ENCODE measurements at places on chromosomes 13 and 19.

GRCh38 chr13:76389321-76389720 is 496.9 kb downstream of the KCTD12 start:
- DNase-seq = no peak

DNA sequence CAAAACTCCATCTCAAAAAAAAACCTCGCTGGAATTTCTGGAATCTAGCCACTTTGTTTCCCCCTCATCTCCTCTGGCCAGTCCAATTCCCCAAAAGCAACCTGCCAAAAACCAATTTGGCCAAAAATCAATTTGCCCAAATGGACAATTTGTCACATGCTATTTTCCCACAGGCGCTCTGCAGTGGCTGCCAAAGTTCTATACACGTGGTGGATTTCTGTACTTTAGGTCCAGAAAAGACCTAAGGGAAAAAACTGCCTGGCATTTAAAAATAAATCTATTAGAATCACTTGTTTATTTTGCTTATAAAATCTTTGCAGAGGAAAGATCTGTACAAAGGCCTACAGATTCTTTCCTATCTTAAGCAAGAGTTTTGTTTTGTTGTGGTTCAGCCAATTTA is 79.4 kb downstream of the MAP4K1 start:
- no peak for DNase-seq

GRCh38 chr13:24630851-24631620 is 49.2 kb upstream of the ATP12A start:
- DNase-seq = no peak

- DNase-seq = no peak
Observed at GRCh38 chr13:44908266-44908665, 81.0 kb downstream of the NUFIP1 start.

GRCh38 chr13:43830497-43830881 is 43.7 kb upstream of the ENOX1 start:
- no peak for DNase-seq

DNA sequence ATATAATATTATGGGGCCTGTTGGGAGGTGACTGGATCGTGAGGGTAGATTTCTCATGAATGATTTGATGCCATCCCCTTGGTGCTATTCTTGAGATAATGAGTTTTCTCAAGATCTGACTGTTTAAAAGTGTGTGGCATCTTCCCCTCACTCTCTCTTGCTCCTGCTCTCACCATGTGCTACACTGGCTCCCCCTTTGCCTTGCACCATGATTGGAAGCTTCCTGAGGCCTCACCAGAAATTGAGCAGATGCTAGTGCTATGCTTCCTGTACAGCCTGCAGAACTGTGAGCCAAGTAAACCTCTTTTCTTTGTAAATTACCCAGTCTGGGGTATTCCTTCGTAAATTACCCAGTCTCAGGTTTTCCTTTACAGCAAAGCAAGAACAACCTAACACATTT is 1.8 kb upstream of the ZNF599 start:
- no peak for DNase-seq

- no peak for DNase-seq
Observed at GRCh38 chr19:44648631-44649251, 5.0 kb downstream of the PVR start.

GRCh38 chr13:91318886-91319285 is 28.6 kb upstream of the MIR17HG start:
- no peak for DNase-seq

- no peak for DNase-seq
Observed at GRCh38 chr13:91155512-91156114, 191.9 kb upstream of the MIR17HG start.

- DNase-seq = no peak
Observed at GRCh38 chr13:62432906-62433305, 1017.3 kb upstream of the PCDH20 start.

DNA sequence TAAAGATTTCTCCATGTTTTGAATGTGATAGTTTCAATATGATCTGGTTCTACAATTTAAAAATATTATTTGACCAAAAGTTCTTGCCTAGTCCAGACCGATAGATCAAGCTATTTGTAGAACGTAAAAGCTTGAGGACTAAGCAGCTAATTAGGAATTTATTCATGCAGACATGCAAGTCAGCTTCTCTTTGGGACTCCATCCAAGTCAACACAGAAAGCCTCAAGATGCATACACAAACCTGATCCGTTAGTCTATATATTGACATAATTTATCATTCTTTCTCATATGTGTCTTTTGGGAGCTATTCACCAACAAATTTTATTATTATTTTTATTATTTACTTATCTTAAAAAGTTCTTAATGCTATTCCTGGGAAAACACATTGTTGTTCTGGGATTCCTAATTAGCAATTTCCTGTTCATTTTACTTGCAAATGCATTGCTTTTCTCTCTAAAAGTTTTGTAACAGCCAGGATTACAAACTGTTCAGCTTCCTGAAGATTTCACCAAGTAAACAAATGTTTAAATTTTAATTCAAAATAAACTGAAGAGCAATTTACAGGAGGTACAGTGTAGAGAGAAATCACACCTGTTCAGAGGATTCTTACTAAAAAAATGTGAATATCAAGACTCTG is 375.3 kb downstream of the GPC5 start:
- DNase-seq = no peak

DNA sequence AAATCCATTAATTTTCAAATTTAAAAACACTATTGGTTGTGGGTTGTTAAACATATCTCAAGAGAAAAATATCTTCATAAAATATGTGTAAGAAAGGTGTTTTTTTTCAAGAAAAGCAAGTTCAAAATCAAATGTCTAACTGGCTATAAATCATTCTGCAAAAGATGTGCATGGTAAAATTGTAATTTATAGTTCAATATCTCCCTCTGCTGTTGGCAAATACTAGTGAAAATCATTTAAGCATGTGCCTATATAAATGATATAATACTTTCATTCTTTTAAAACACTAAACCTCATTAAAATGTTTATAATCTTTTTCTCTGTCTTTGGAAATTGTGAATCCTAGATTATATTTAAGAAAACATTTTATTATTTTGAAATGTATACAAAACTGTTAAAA is 17.2 kb upstream of the SLITRK6 start:
- peak; percentile 39 for DNase-seq

DNA sequence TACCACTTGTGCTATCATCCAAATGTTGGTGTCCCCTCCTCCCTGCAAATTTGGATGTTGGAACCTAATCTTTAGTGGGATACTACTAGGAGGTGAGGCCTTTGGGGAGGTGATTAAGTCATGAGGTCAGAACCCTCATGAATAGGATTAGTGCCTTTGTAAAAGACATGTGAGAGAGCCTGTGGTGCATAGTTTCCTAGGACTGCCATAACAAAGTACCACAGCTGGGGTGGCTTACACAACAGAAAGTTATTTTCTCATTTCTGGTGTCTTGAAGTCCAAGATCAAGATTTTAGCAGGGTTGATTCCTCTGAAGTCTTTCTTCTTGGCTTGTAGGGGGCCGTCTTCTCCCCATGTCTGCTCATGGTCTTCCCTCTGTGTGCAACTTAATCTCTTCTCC is 562.6 kb upstream of the ARGLU1 start:
- no peak for DNase-seq

- peak; percentile 17 for DNase-seq
Observed at GRCh38 chr13:46288570-46289259, 77.0 kb downstream of the LRRC63 start.

- DNase-seq = no peak
Observed at GRCh38 chr13:49395451-49395865, 48.4 kb downstream of the CAB39L start.

DNA sequence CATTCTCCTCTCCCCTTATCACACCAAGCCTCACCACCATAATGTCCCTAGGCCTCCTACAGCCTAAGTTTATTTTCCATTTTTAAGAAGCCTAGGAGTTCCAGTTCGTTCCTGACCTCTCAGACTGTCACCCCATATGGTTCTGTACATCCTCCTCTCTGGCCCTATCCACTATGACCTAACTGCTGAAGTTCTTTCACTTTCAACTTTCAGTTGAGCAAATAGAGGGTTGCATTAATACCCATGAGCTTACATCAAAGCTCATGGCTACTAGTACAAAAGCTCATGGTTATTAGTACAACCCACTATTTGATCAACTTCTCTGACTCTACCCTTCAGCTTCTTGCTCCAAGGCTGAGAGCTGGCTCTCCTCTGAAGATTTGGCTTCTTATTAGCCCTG is 72.9 kb downstream of the FGF14 start:
- no peak for DNase-seq

GRCh38 chr13:85497652-85498051 is 301.6 kb downstream of the SLITRK6 start:
- DNase-seq = no peak

DNA sequence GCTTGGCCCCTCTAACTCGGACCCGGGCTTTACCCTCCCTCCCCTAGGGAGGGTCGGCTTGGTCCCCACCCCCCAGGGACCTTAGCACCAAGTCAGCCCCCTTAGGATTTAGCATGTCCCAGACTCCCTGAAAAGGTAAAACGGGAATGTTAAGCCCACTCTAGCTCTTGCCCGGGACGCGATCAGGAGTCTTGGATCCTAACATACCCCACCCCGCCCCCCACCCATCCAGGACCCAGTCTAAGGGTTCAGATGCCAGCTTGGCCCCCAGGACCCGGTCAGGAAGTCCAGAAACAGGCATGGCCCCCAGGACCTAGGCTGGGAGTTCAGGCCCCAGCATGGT is 437 bp downstream of the EPOR start:
- DNase-seq = no peak

GRCh38 chr13:65133094-65133493 is 2097.0 kb downstream of the PCDH9 start:
- no peak for DNase-seq

DNA sequence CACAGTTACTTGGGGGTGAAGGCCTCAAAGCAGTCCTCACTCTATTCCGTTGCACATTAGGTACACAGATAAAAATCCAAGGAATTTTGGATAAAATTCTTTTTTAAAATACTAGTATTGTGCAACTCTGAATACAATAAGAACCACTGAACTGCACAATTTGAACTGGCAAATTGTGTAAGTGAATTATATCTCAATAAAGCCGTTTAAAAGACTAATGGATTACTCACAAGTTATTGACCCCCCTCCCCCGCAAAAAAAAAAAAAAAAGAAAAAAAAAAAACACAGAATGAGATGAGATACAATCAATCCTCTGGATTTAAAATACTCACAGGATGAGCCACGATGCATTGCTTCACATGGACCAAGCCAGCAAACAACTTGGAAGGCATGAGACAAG is 86.4 kb downstream of the CRYL1 start:
- no peak for DNase-seq

GRCh38 chr19:42334697-42335373 is 9.4 kb downstream of the MEGF8 start:
- no peak for DNase-seq

DNA sequence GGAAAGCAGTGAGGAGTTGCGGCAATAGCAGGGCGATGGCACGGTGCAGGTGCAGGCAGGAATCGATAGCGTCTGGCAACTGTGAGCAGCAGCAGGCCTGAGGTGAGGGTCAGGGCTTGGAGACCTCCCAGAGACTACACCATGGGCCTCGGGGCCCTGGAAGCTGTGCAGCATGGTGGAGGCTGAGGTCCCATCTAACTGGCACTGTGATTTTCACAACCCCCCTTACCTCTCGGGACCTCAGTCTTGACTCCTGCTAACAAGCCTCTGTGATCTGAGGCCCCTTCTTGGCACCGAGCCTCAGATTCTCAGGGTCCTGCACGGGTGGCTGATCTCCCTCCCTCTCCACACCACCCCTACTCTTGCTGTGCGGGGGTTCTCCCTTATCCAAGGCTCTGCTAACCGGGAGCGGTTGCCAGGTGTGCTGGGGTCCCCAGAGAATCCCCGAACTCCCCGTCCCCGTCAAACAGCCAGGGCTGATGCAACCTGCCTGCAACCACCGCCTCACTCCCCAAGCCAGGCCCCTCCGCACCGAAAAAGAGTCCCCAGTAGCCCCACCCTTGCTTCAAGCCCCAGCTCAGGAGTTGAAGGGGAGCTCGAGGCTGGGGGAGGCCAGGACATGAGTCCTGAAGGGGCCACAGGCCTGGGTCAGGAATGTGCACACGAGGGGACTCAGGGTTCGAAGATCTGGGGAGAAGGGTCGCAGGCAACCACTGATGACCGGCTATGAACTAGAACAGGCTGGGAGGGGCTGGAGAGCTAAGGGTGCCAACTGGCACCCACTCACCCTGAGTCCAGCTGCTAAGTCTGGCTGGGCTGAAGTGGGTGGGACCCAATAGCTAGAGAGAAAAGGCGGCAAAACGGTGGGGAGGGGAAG is 4.8 kb upstream of the ATF5 start:
- DNase-seq = no peak

DNA sequence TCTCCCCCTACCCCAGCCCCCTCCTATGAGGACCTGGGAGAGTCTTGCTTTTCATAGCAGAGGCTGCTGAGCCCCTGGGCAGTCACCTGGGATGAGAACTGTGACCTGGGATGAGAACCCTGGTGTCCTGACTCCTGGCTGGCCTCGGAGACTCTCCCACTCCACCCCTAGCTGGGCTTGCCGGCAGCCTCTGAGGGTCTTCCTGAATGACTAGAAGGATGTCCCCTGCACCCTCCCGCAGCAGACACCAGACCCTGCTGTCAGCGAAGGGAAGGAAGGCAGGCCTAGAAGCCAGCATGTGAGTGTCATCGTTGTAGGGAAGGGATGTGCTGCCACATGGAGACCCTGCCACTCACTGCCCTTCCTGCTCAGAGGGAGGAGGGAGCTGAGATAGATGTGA is 203.4 kb upstream of the ZNF536 start:
- no peak for DNase-seq

DNA sequence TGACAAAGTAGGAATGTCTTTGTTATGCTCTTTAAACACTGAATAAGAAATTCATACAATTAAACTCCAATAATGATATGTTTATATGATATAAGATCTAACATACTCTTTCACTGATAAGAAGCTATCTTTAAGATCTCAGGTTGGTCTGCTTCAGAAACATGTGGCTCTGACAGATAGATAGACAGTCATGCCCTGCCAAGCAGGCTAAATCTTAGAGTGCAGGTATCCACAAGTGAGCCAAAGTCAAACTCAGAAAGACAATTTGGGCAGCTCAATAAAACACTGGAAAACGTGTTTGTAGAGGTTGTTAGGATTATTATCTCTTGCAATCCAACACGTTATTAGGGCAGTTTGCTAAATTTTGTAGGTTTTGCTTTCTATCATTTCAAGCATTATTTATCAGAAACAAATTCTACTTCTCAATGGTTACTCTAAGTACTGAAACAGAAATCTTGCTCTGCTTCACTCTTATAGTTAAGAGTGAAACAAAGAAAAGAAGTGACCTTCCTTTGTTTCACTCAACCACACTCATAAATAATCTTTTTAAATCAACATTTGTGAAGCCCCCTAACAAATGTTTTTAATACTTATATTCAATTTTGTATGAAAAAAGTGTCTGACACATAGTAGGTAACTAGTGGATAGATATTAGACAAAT is 1255.6 kb downstream of the DIAPH3 start:
- DNase-seq = no peak

GRCh38 chr13:67090856-67091255 is 139.3 kb downstream of the PCDH9 start:
- no peak for DNase-seq

- no peak for DNase-seq
Observed at GRCh38 chr19:8030960-8031359, 21.6 kb upstream of the CCL25 start.

Data from NCI-H1092 treated with DMSO at 0.1 percent for 48 hours (cell line).